ENCODE measurements at places on chromosomes 12 and 14.

GRCh38 chr12:77610446-77610845 is 220.2 kb upstream of the NAV3 start:
- no peak for DNase-seq

- no peak for DNase-seq
Measured at GRCh38 chr12:124115496-124115895, 142.5 kb downstream of the ZNF664 start.

- no peak for DNase-seq
Measured at GRCh38 chr14:33332497-33332896, 393.8 kb downstream of the NPAS3 start.

GRCh38 chr14:102594514-102595175 is 2.2 kb downstream of the RCOR1 start:
- peak; percentile 75 for DNase-seq

DNA sequence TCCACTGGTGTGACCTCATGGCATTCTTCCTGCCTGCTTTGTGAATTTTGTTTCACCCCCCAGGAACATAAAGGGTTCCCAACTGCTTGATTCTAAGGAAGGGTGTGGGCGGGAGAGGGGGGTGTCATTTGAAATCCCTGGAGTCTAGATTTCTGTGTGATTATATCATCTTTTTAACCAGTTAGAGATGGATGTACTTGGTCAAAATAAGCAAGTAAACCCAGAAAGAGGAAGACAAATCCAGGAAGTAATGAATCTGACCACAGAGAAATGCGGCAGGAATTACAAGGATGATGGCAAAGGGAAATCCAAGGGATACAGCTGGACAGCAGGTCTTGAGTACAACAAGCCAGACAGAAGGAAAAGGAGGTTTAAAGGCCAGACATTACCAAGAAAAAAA is 38.9 kb downstream of the DMAC2L start:
- no peak for DNase-seq

GRCh38 chr14:100789460-100790417 is 36.2 kb upstream of the MEG3 start:
- no peak for DNase-seq

GRCh38 chr14:68463705-68464374 is 329.0 kb downstream of the ZFP36L1 start:
- no peak for DNase-seq

DNA sequence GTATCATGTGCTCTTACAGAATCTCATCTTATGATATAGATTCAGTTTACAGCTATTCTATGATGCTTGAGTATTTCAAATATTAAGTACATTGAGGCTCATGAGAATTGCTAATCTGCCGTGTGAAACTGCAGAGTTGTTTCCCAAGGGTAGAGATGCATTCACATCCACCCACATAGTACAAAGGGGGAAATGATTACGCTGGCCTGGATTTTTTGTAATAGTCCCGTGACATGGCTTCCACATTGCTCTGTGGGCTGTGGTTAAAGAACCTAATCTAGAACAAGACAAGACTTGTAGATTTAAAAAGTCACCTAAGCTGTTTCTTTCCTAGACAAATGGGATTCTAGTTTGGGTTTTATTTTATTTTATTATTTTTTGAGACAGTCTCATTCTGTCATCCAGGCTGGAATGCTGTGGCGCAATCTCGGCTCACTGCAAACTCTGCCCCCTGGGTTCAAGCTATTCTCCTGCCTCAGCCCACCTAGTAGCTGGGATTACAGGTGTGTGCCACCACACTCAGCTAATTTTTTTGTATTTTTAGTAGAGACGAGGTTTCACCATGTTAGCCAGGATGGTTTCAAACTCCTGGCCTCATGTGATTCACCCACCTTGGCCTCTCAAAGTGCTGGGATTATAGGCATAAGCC is 13.0 kb upstream of the RIOX1 start:
- DNase-seq, result no peak

DNA sequence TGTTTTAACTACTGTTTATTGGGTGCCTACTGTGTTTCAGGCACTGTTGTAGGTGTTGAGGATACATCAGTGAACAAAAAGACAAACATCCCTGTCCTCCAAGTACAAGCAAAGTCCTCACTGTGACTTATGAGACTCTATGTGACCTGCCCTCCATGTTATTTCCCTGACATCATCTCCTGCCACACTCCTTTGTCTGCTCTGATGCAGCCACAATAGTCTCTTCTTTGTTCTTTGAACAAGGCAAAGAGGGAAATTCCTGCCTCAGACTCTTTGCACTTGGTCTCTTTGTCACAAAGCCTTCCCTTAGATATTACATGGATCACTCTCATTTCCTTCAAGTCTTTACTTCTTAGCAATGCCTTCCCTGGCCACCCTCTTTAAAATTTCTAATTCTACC is 240.1 kb upstream of the SRRM4 start:
- no peak for DNase-seq
